ENCODE measurements at places on chromosomes 16 and 17.

GRCh38 chr16:71954699-71955195 is 45.5 kb downstream of the PKD1L3 start:
- DNase-seq = no peak

DNA sequence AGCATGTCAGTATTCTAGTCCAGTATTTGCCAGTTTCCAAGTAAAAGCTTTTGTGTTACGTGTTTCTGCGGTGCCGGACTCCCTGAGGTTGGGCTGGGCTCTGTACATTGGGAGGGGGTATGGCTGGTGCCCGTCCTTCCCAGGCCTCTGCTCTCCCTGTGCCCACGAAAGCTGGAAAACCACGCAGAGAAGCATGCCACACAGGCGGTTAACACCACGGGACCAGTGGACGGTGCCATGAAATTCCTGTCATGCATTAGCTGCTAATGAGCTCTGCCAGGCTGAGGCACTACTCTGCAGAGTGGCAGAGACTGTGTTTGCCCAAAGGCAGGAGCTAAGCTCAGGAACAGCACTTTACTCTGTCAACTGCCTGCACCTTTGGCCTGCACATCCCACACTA is 8.1 kb downstream of the SMIM5 start:
- DNase-seq = no peak

GRCh38 chr17:78781104-78781892 is 775 bp downstream of the CYTH1 start:
- DNase-seq = peak; percentile 63

DNA sequence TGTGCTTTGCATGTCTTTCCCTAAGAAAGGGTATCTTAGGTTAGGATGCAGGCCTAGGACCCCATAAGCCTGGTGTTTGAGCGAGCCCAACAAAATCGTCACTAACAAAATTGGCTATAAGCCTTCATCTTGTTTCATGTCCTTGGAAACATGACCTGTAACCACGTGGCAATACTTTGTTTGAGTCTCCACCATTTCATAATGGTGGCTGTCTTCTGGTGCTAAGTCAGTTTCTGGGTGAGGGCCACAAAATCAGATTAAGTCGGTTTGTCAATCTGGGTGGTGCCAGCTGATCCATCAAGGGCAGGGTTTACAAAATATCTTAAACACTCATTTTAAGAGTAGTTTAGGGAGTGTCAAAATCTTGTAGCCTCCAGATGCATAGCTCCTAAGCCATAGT is 33.0 kb downstream of the C16orf54 start:
- DNase-seq = no peak

- peak; percentile 96 for DNase-seq
These were observed 700 bp downstream of the MFAP4 start for GRCh38 chr17:19386051-19386929.

DNA sequence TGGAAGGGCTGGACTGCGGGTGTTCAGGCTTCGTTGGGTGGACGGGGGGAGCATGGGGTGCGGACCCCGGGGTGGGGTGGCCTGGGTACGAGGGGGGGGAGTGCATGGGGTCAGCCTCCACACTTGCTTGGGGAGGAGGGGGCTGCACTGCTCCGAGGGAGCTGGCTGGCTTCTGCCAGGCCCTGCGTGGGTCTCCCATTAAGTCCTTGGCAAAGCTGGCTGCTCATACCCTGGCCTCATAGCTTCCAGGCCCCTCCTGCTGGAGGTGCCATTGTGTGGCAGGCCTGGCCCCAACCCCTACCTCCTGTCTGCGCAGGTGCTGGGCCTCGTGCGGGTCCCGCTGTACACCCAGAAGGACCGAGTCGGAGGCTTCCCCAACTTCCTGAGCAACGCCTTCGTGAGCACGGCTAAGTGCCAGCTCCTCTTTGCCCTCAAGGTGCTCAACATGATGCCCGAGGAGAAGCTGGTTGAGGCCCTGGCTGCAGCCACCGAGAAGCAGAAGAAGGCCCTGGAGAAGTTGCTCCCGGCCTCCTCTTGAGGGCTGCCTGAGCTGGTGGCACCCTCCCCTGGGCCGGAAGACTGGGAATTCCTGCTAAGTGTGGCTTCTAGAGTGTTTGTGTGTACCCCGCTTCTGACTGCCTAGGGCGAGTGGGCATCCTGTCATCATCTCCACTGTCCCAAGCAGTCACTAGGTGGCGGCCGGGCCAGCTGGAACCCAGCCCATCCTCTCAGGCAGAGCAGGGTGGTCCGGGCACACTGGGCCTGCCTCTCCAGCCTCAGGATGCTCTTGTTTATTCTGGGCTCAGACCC is 1.5 kb downstream of the NUDT16L1 start:
- DNase-seq = no peak

GRCh38 chr17:55426851-55427586 is 5.4 kb upstream of the MMD start:
- peak; percentile 76 for DNase-seq

DNA sequence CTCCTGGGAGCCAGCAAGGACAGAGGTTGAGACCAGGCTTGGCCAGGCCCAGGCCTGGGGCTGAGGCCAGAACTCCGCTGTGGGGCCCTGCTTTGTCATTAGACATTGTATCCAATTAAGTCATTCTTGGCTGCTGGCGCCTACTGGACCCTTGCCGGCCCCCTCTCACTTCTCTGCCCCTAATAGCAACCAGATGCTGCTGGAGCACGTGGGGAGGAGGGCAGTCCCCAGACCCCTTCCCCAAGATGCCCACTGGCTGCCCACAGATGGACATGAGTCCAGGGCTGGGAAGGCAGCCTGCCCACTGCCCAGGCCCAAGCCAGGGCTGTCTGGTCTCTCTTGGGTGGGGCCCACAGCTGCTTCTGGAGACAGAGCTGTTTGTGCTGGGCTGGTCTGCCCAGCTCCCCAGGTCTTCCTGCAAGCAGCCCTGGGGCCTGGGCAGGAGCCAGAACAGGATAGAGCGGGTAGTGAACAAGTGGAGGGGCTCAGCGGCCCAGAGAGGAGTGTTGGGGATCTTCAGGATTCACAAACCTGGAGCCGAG is 7.8 kb downstream of the PLXDC1 start:
- DNase-seq = no peak

DNA sequence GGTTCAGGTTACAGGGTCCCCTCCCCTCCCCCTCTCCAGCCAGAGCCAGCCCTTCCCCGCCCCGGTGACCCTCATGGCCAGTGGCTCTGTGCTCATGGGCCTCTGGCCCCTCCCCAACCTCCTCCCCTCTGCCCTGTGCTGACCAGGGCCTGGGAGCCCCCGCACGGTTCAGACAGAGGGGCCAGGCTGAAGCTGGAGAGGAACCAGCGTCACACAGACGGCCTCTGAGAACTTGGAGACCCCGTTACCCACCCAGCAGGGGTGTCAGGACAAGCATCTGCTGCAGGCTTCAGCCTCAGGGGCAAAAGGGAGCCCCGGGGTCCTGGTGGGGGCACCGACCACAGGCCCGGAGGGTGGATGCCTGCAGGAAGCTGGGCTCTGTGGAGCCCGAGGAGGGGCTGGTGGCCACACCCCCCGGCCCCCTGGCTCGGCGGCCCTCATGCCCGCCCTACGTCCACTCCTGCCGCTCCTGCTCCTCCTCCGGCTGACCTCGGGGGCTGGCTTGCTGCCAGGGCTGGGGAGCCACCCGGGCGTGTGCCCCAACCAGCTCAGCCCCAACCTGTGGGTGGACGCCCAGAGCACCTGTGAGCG is at the start of gene WFIKKN1:
WFIKKN1 (plus strand) TSS at position 171 of the 591 bp plus-strand sequence; CDS start at position 440, 269 bp downstream.
- DNase-seq = no peak

DNA sequence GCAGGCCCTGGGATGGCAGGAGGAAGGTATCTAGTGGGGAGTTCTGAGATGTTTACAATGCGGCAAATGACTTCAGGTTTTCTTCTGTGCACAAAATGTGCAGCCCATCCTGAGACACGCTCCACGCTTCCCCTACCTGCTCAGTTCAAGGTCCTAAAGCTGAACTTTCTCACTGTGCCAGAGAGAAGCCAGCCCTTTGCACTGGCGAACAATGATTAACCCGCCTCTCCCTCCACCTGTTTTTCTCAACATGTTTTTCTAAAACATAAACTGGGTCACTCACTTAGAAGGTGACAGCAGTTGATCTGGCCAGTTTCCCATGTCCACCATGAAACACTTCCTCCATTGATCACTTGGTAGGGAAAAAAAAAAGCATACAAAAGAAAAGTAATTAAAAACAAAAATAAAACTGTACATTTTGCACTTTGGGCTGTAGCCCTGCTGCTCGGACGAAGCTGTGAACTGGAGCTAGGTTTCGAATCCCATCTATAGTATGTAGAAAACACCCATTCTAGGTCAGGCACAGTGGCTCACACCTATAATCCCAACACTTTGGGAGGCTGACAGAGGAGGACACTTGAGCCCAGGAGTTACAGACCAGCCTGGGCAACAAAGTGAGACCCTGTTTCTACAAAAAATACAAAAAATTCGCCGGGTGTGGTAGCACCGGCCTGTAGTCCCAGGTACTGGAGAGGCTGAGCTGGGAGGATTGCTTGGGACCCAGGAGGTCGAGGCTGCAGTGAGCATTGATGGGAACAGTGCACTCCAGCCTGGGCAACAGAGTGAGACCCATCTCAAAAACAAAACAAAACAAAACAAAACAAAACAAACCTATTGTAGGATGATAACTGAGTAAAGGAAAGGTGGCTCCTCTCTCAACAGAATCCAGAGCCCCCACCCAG is 6.1 kb upstream of the G6PC1 start:
- no peak for DNase-seq

- DNase-seq = peak; percentile 53
These were observed 720 bp downstream of the METRN start for GRCh38 chr16:715477-716199.

DNA sequence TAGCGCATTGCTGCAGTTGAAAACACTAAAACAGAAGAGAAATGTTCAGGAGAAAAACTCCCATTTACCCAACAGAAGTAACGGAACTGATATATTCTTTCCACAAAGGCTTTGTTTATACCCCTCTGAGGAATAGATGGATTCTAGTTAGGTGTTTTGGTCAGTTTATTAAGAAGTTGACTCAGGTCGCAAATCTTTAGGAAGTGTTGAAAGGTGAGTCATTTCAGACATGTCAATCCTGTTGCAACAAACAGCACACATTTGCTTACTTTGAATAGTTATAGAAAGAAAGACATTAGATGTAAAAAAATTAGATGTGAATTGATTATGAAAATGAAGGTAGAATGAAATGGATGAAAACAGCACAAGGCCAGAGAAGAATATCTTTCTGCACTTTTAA is 941.0 kb downstream of the KCNJ2 start:
- peak; percentile 53 for DNase-seq

DNA sequence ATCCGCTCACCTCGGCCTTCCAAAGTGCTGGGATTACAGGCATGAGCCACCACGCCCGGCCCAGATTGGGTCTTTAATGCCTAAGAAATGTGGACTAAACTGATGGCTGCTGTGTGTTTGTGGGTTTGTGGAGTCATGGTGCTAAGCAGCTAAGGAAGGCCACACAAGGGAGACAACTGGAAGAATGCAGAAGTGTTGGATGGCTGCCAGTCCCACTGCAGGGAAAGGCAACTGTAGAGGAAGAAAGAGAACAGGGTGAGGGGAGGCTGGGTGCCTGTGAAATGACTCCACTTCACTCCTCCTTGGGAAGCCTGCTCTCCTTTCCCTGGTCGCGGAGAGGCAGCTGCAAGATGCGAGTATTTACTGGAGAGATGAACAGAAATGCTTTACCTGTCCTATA is 23.5 kb upstream of the SIAH1 start:
- peak; percentile 29 for DNase-seq

- no peak for DNase-seq
These were observed 4.9 kb upstream of the STAT5A start for GRCh38 chr17:42283241-42284023.

- peak; percentile 87 for DNase-seq
These were observed 18.8 kb downstream of the SRP68 start for GRCh38 chr17:76053246-76054111.

- peak; percentile 19 for DNase-seq
These were observed 202.6 kb upstream of the MYOCD start for GRCh38 chr17:12463102-12463501.

GRCh38 chr17:17570798-17571716 is 20.5 kb downstream of the PEMT start:
- DNase-seq = no peak

DNA sequence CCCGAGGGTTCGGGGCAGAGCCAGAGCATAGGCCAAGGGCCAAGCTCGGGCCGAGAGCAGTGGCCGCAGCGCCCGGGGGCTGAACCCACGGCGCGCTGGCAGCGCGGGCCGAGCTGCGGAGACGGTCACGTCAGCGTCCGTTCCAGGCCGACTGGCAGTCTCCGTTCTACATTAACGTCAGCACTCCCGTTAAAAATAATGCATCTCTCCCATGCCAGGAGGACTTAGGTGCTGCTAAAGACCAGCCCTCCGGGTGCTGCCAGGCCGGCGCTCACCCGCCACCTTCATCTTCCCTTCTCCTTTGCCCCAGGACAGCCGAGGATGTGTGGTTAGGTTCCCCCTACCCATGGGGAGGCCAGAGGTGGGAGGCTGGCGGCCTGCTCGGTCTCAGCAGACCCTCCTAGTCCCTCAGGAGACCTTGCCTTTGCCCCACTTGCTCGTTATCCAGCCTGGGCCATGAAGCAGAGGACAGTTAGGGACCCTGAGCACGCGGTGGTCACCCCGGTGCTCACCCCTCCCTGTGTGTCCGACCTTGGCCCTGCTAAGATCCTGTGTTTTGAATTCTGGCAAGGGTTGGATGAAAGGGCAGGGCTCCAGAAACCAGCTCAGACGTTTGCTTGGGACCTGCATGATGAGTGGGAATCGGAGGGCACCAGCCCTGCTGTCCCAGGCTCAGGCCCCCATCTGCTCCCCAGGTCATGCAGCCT is 572 bp downstream of the MPG start:
- peak; percentile 52 for DNase-seq

DNA sequence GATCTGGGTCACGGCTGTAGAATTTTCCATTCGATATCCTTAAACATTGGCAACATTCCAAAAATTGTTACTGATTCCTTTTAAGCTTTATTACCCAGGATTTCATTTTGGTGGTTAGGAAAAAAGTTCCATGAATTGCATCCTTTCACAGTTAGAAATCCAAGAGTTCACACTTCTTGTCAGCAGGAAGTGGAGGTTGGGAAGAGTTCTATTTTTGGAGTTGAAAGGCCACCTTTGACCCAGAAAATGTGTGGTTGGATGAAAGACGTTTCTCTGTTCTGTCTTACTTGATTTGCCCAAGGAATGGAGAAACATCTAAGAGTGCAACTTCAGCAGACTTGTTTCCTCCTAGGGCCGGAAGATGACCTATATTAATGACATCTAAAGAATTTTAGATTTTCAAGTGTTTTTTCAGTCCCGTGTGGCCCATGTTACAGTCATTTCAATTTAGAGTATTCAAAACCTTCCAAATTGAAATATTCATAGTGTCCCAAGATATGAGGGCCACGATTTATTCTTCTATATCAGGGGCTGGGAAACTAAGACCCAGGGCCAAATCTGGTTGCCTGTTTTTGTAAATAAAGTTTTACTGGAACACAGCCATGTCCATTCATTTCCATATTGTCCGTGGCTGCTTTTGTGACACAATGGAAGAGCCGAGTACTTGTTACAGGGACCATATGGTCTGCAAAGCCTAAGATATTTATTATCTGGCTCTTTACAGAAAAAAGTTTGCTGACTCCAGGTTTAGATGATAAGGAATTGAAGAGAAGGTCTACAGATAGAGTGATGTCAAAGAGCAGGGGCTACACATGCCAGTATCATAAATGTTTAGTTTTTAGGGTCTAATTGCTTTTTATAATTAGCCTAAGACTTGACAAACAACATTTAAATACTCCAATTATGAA is 50.2 kb downstream of the CDK5R1 start:
- DNase-seq = peak; percentile 78
